Stimulated activated CD8-positive, alpha-beta memory T cell treated with anti-CD3 and anti-CD28 coated beads, Interleukin-4, amount 100 ng/mL, for 48 hours (primary cell): ENCODE measurements at places on chromosomes 1 and 21.
A peak's percentile ranks its signal among the peaks of the same experiment; 100 is the strongest.

DNA sequence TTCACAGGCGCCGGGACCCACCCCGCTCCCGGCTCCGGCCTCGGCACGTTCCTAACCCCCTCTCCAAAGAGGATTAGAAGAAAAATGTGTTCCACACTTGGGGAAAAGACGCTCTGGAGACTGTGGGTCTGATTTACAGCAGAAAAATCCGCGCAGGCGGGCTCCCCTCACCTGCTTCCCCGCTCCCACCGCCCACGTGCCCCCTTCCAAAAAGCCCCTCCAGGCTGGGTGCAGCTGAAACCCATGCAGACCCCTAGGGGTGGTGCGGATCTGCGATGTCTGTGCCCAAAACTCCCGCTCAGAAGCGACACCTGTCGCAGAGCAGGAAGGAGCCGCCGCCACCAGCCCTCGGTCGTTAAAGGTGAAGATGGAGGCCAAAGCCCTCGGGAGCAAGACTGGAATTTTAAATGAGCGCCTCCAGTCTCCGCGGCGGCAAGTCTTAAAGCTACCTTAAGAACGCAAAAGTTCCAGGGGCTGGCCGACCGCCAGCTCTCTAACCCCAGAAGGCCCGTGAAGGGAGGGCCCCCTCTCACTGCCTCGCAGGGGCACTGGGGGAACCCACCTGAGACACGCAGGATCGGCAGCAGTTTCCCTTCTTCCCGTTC is 688 bp upstream of the CHD5 start:
- DNase-seq: no peak

DNA sequence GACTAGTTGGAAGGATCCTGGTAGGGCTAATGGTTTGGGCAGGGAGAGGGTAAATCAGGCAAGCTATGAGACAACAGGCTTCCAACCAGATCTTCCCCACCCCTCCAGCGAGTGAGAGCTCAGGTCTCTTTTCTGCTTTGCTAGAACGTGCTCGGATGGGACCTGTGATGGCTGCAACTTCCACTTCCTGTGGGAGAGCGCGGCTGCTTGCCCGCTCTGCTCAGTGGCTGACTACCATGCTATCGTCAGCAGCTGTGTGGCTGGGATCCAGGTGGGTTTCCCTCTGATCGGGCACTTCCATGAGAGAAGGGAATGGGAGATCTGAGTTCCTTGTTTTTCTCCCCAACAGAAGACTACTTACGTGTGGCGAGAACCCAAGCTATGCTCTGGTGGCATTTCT is 14.0 kb upstream of the SARS1 start:
- no peak for DNase-seq

DNA sequence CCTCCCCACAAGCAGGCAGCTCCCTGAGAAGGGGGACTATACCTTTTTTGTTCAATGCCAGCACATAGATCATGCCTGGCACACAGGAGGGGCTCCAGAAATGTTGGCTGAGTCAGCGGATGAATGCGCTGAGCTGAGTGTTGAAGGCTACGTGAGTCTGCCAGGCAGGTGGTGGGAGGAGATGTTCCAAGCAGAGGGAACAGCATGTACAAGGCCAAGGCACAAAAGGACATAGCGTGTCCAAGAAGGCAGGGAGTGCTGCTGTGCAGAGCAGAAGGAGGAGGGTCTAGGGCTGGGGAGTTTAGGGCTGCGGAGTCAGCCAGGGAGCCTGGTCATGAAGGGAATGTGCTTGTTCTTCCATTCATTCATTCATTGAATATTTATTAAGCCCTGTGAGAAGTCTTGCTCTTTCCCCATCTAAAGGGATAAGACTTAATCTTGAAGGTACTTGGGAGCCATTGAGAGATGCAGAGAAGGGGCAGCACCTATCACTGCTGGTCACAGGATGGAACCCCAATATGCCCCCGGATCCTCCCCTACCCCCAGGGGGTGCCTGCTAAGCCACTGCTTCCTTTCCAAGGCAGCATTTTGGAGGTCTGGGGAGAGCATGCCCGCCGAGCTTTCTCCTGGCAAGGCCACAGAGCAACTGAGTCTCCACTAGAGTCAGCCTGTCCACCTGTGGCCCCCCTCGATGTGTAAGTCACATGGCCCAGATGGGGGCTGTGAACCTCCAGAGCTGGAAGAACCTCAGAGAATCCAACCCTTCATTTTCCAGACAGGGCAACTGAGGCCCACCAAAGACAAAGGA is 31.2 kb upstream of the LAPTM5 start:
- no peak for DNase-seq

GRCh38 chr1:94434365-94435045 is 16.3 kb downstream of the ABCD3 start:
- DNase-seq: no peak

DNA sequence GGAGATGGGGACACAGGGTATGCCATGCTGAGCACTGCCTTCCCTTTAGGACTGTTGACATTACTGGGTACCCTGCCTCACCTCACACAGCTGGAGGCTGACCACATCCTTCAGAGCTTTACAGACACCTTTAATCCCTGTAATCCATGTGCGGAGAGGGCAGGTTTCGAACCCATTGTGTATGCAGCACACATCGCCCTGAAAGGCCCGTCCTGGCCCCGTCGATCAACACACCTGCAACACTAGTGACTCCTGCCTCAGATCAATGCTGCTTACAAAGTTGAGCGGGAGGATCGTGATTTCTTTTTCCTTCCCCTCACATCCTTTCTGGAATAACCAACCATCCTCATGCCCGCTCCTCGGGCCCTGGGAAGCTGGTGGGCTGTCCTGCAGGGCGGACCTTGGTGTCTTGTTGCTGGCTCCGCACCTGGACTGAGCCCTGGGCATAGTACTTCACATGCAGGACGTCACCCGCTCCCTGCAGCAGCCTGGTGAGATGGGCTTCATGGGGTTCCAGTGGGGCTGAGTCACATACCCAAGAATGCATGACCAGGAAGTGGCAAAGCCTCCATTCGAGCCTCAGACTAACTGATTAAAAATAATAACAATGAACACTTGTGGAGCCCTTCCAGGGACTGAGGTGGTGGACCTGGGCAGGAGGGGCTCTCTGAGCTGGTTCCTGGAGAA is 403.6 kb downstream of the PTPRU start:
- peak; percentile 12 for DNase-seq

- no peak for DNase-seq
These were observed 167.9 kb upstream of the IRF2BP2 start for GRCh38 chr1:234777856-234778220.

- peak; percentile 50 for DNase-seq
These were observed 954 bp downstream of the RSBN1 start for GRCh38 chr1:113811156-113811887.

DNA sequence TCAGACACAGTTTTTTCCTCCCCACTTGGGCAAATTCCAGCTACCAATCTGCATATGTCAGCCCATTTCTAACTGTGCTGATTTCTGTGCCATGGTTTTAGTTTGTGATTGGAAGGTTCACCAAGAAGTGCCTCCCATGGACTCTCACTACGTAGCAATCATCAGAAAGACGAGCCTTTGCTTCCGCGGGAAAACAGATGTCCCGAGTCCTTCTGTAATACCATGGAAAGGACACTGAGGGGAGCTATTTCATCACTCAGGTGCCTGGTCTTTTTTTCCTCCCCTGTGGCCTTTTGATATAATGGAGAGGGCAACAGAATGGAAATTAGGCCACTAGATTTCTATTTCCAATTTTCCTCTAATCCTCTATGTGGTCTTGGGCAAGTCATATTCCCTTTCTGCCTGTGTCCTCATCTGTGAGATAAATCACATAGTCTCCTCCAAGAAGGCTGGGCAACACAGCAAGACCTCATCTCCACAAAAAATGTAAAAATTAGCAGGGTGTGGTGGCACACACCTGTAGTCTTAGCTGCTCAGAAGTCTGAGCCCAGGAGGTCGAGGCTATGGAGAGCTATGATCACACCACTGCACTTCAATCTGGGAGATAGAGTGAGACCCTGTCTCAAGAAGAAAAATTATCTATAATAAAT is 24.8 kb downstream of the LEMD1 start:
- peak; percentile 25 for DNase-seq

DNA sequence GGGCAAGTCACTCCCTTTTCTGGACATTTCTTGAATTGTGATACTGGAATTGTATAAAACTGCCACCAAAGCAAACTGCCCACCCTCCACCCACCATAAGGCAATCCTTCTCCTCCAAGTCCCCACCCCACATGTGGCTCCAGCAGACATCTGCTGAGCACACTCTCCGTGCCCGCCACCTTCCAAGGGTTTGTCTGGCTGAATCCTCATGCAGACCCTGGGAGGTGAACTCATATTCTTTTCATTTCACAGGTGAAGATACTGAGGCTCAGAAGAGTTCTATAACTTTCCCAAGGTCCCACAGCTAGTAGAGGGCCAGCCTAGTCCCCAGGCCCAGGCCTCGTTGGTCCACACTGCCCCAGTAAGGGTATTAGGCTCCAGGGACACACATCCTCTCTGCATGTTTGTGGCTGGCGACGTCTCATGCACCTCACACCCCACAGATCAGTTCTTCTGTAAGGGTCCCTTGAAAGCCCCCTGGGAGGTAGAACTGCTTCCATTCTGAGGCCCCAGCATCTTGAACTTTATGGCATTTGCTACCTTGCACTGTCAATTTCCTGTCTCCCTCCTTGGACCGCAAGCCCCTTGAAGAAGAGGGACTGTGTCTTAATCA is 14.1 kb downstream of the CNTN2 start:
- no peak for DNase-seq

- DNase-seq: no peak
These were observed 22.2 kb upstream of the ZNF678 start for GRCh38 chr1:227541129-227541528.

- no peak for DNase-seq
These were observed 55.4 kb downstream of the OPTC start for GRCh38 chr1:203549309-203549708.

DNA sequence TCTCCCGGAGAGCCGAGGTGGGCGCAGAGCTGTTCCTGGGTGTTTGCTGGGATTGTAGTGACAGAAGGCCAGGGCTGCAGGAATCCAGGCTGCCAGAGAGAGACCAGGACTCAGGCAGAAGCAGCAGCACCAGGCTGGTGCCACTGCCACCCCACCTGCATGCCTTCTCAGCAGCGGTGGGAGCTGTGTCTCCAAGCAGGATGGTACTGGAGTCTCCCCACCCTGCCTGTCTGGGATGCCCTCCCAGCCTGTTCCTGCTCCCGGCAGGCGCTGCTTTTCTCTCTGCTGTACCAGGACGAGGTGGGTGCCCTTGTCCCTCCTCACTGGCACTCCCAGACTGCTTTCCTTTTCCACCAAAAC is 4.5 kb upstream of the HES4 start:
- DNase-seq: no peak

- DNase-seq: no peak
These were observed 81.3 kb downstream of the NEK7 start for GRCh38 chr1:198238121-198238520.

GRCh38 chr1:181016563-181016962 is 6.1 kb downstream of the STX6 start:
- DNase-seq: no peak

- no peak for DNase-seq
These were observed 37.5 kb upstream of the RD3 start for GRCh38 chr1:211529453-211529852.

DNA sequence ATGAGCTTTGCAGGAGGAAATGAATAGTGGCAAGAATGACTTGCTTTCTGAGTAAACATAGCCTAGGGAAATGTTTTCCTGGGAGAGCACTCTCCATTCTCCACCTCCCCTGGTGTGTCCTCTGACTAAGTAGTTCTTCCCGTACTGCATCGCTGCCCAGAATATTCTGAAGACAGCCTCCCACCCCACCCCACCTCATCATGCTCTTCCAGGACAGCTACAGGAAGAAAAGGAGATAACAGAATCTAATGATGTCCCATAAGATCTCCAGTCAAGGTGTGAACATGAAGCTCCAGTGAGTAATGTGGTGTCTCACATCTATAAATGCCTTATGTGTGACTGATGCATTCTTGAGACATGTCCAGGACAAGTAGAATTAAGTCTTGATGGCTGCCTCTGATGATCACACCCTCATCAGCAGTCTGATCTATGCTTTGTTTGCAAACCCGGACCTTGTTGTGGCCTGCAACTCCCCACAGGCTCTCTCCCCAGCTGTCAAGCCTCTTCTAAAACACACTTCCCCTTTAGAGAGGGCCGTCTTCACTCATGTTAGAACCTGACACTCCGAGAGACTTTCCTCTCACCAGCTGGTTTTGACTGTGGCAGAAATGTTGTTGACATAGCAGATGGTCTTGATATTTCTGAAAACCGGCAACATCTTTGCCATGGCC is 183.0 kb downstream of the CYYR1 start:
- no peak for DNase-seq

GRCh38 chr1:31238986-31239613 is 587 bp downstream of the NKAIN1 start:
- peak; percentile 25 for DNase-seq

DNA sequence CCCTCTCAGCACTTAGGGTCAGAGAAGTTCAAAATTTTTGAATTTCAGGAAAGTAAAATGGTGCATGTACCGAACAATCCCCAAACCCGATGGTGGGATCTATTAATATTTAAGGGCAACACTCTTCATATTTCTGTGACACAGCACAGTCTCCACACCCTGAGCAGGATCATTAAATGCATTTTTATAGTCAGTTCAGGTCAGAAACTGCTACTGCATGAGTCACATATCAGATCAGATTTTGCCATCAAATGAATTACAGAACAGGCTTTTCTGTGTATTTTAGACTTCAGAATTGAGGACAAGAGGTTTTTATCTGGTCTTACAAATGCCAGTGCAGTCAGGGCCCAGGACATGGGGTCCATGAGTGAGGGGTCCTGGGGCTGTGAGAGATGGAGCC is 79.2 kb downstream of the RIPK4 start:
- DNase-seq: no peak

DNA sequence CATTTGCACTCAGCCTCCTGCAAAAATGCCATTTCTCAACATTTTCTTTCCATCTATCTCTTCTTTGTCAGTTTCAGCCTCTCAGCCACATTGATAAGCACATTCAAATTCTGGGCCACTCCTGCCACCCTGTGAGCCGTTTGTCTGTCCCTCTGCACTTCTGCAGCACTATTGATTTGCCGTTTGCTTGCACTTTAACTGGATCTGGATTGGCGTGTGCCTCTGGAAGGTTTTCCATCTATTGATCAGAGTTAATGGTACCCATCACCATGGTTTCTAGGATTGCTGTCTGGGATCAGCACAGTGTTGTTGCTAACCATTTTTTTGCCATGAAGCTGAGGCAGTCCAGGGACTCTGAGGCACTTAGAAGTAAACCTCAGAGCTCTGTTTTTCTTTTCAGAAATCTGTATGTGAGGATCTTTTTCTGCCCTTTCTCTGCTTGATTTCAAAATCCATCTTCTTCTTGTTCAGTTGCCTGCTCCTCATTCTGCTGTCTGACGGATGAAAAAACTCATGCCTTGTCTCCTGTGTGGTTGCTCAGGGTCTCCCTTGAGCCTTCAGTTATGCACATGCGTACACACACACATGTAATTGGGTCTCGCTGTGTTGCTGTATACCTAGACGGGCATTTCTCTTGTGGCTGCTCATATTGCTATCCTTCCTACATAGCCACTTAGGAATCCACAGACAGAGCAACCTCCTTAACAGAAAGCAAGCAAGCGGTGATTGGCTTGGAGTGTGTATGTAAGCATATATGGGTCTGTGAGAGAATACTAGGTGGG is 67.9 kb downstream of the NOS1AP start:
- no peak for DNase-seq

GRCh38 chr1:74486036-74486435 is 26.4 kb downstream of the LRRC53 start:
- DNase-seq: no peak

GRCh38 chr1:218402786-218403120 is 57.6 kb downstream of the TGFB2 start:
- DNase-seq: no peak

- DNase-seq: no peak
These were observed 11.6 kb downstream of the OBSCN start for GRCh38 chr1:228219245-228219961.
